ENCODE measurements at places on chromosomes 12 and 14. TPM values are rescaled to one million over a fixed set of nuclear protein-coding genes. Genes with fewer than 3 reads are reported as not detected.
A peak's percentile ranks its signal among the peaks of the same experiment; 100 is the strongest.

DNA sequence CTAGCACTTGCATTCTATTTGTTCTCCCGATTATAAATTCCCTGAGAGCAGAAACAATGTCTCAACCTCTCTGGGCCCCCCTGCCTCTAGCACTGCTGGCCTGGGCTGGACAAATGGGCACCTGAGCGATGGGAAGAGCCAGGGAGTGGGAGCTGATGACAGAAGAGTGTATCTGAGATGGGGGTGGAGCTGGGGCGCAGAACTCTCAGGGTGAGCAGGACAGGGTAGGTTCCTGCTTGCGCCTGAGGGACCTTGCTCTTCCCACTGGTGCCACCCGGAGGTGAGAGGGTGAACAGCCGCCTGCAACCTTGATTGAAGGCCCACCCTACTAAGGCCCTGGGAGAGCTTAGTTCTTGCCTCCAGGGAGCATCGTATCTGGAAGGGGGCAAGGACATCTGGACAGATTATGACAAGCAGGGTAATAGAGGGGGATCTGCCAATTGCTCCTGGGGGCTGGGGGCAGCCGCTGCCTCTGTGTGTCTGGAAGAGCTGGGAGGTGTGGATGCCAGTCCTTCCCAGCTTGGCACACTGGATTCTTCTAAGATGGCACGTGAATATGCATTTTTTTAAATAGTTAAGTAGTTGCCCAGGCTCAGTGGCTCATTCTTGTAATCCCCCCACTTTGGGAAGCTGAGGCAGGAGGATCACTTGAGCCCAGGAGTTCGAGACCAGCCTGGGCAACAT lies 43.0 kb upstream of the TSPAN9 start:
- no peak for DNase-seq

DNA sequence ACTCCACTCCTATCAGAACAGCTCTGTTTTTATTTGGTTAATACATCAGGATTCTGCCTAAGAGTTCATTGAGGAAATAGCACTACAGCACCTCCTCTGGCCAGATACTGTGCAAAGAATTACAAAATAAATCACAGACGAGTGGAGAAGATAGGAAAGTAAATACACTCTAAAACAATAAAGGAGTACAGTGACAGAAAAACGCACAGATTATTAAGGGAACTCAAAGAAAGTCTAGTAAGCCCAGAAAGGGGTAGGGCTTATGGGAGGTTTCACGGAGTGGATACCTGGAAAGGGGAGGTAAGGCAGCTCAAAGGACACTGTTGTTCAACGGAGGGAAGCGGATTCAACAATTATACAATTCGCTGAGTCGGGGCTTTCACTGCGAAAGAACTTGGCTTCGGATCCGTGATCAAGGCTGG lies 5.5 kb downstream of the OR10AD1 start:
- DNase-seq: no peak

DNA sequence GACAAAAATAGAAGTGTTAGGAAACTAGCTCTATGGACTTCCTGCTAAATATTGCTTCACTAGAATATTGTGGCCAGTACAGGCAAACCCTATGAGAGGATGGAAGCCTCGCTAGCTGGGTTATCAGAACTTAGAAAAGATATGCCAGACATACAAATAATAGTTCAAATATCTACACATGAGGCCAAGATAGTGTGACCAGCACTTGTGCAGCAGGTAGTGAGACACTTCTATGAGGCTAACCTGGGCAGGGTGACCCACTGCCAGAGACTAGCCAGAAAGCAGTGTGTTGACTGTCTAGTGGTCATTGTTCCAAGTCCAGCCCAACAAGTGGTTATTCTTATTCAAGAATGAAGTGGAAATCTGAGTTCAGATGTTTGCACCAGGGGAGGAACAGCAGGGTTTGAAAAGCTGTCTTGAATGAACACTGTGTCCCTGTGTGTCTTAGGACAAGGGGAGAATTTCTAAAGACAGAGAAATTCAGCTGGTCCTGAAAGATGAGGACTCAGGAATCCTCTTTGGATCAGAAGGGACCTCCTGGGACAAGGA lies 16.3 kb downstream of the TSPAN8 start:
- no peak for DNase-seq

GRCh38 chr14:103204852-103205540 lies 81.7 kb downstream of the TNFAIP2 start:
- DNase-seq: no peak

GRCh38 chr12:14057895-14058294 lies 76.5 kb upstream of the GRIN2B start:
- DNase-seq: no peak

- DNase-seq: no peak
These were observed 3.8 kb upstream of the SCARB1 start for GRCh38 chr12:124867401-124867930.

- no peak for DNase-seq
These were observed 84.1 kb downstream of the IGF1 start for GRCh38 chr12:102396276-102396675.

DNA sequence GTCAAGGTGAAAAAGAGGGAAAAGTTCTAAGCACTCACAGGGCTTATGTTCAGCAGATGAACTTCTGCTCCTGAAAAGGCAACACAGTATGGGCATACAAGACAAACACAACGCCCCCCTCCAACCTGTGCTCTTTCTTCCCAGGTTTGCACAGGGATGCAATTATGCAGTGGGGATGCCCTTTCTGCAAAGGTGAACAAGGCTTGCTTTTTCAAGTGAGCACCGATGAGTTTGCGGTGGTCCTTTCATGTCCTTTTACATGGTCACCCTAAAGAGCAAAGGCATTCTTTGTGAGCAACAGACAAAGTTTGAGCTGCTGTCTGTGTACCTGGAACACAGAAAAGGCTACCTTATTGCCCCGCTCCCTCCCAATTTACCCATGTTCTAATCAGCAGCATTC lies 6.7 kb downstream of the KITLG start:
- no peak for DNase-seq

DNA sequence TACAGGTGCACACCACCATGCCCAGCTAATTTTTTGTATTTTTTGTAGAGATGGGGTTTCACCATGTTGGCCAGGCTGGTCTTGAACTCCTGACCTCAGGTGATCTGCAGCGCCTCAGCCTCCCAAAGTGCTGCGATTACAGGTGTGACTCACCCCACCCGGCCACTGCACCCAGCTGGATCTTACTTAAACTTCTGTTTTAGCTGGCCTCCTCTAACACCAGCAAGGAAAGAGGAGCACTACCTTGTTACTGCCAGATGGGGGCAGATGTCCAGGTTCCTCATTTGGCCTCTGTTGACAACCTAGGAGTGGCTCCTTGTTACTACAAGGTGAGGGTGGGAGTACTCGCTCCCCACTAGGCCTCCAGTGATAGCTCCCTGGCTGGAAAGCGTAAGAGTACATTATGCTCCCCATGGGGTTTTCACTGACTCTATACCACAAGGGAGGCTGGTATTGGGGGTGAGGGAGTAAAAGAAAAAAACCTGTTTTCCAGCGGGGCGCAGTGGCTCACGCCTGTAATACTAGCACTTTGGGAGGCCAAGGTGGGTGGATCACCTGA lies 13.2 kb upstream of the ARF6 start:
- DNase-seq: peak; percentile 76

- DNase-seq: no peak
These were observed 109.8 kb downstream of the PHLDA1 start for GRCh38 chr12:75921622-75922289.

- DNase-seq: no peak
These were observed 145.9 kb downstream of the SOX5 start for GRCh38 chr12:23803540-23803939.

- DNase-seq: no peak
These were observed 34.6 kb downstream of the FMNL3 start for GRCh38 chr12:49672301-49673217.

GRCh38 chr14:98130691-98131090 lies 1141.3 kb downstream of the BCL11B start:
- no peak for DNase-seq

GRCh38 chr12:76552343-76552938 lies 7.1 kb downstream of the OSBPL8 start:
- no peak for DNase-seq

- peak; percentile 20 for DNase-seq
These were observed 12.8 kb downstream of the TUNAR start for GRCh38 chr14:95889236-95889979.

DNA sequence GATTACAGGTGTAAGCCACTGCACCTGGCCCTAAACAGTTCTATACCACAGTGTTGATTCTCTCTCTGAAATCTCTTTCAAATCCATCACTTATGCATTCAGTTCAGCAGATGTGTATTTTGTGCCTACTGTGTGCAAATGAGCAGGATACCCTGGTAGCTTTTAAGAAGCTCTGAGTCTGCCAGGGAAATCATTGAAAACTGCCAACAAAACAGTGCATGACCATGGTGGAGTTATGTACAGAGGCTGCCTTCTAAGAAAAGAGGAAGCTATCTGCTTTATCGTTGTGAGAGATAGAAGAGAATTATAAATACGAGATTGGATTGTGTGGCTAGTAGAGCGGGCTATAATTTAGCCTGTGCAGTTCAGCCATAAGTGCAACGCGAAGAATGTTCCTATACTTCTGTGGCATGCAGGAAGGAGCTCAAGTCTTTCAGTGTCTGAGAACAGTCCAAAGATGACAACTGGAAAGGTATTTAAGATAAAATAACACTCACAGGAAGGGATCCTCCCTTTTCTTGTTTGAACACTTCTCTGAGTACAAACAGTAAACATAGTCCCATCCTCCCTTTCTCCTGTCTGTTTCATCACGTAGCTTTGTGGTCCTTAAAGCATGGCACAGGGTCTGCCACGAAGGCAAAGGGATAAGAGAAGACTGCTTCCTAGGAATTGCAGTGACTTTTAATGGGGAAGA lies 4.3 kb downstream of the DIP2B start:
- no peak for DNase-seq

GRCh38 chr12:89019439-89020120 lies 332.7 kb downstream of the DUSP6 start:
- DNase-seq: peak; percentile 58

DNA sequence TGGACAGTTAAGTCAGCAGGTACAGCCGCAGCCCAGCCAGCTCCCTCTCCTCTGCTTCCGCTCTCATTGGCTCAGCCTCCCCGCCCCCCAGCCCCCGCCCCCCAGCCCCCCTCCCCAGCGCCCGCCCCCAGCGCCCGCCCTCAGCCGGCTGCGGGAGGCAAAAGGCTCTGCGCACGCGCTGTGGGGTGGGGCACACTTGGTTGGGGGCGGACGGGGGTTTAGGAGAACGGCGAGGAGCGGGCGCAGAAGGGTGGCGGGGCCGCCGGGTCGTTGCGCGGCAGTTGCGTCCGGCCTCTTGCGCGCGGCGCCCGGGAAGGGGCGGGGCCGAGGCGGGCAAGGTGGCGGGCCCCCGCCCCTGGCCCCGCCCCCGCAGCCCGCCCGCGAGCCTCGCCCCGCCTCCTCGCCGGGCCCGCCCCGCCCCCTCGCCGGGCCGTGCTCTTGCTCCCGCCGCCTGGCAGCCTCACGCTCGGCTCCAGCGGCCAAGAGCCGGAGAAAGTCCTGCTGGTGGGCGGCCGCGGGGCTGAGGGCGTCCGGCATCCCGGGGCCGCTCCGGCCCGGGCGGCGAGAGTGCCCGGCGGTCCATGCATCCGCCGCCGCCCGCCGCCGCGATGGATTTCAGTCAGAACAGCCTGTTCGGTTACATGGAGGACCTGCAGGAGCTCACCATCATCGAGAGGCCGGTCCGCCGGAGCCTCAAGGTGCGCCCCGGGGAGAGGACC lies at the start of gene PPP4R4:
Gene PPP4R4 (plus strand): TSS at position 438 of the 719 bp plus-strand sequence. CDS start 144 bp downstream, at position 582.
- DNase-seq: peak; percentile 91

GRCh38 chr14:24052656-24053547 lies 1.1 kb downstream of the CARMIL3 start:
- no peak for DNase-seq

DNA sequence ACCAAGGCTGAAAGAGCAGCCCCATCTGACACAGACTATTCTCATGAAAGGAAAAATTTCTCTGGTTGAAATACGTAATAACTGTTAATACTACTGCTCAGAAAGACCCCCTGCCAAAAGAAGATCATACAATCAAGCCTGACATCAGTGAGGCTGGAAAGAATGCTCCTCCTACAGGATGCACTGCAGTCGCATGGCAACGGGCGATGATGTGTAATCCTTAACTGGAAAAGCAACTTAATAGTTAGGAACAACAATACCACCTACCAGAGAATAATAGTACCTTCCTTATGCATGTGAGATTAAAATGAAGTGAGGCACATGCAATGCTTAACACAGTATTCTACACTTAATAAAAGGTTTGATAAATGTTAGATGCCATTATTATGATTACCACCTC lies 1.2 kb upstream of the GOLGA5 start:
- no peak for DNase-seq

GRCh38 chr14:45114327-45114726 lies 20.0 kb downstream of the FKBP3 start:
- DNase-seq: no peak

DNA sequence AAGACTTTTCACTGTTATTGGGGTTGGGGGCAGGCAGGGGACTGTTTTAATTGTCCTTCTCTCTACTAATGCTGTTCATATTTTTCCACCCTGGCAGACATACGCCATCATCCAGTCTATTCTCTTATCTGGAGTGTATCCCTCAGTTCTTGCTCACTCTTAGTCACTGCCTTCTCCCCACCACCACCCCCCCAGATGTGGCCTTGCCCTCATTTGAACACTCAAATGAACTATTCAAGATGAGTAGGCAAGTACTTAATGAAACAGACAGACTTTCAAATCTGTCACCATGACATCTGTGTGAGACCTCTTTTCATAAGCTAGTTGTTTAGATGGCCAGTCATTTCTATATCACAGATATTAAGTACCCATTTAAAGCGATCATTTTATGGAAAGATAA lies 10.1 kb downstream of the NUDT4 start:
- no peak for DNase-seq

DNA sequence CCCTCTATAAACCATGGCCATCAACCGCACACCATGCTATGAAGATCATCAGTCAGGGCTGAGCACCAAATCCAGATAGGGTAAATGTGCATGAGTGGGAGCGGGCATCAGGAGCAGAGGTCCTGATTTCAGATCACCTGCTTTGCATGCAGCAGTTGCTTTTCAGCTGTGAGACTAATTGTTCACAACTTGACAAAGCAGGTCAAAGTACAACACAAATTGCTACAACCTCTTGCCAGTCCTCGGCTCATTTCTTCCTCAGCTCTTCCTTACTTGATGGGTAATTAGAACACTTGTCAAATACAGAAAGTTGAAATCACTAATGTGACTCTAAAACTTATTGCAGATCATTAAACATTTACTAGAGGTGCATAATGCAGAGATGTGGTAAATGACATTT lies 171.6 kb downstream of the PPM1H start:
- DNase-seq: no peak

KRR1 gene
- 11.5 TPM for total RNA-seq

STX2 gene
- 5.3 TPM for total RNA-seq

PRIMA1 gene
- total RNA-seq: 1.2 TPM

CNPY2 gene
- total RNA-seq: 77.9 TPM

CD163L1 gene
- total RNA-seq: 3.8 TPM

NID2 gene
- total RNA-seq: 8.6 TPM

KERA gene
- total RNA-seq: not detected

JDP2 gene
- total RNA-seq: 64.4 TPM

Measured in Peyer's patch (tissue), 4 donors.